Fibroblast of skin of left biceps (primary cell): ENCODE measurements at places on chromosomes 2 and 18.
A peak's percentile ranks its signal among the peaks of the same experiment; 100 is the strongest.

GRCh38 chr2:237798236-237799059 lies at the start of gene RBM44:
Gene RBM44 (plus strand): TSS chr2:237798779. CDS start chr2:237813610, 14,831 bp downstream.
- no peak for DNase-seq

GRCh38 chr18:12996661-12997292 lies 5.6 kb downstream of the CEP192 start:
- DNase-seq = no peak

- DNase-seq = no peak
Measured at GRCh38 chr2:36487947-36488346, 110.0 kb downstream of the FEZ2 start.

DNA sequence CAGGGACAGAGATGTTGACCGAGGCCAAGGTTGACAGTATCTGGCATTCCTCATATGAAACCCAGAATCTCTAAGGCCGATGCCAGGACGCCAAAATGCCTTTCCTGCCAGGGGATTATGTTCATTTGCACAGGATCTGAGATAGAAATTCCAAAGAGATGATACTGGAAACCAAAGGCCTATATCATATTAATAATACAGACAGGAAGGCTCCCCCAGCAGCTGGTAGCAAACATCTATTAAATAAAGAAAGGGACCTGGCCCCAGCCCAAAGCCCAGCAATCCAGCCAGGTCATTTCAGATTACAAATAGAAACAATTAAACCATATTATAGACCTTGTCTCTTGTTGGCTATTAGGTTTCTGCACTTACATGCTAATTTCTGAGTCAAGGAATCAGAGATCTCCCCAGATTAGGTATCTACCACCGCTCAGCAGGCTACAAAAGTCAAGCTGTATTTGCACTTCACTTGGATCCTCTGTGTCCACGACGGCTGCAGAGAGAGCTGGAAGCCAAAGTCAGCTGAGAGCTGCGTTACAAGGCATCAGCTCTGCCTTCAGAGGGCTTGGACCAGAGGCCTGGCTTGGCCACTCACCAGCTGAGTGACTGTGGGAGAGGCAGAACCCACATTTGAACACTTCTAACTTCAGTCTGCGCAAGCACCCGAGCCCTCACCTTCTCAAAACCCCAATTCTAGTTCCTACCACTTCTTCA lies 269.3 kb upstream of the SIX2 start:
- no peak for DNase-seq

DNA sequence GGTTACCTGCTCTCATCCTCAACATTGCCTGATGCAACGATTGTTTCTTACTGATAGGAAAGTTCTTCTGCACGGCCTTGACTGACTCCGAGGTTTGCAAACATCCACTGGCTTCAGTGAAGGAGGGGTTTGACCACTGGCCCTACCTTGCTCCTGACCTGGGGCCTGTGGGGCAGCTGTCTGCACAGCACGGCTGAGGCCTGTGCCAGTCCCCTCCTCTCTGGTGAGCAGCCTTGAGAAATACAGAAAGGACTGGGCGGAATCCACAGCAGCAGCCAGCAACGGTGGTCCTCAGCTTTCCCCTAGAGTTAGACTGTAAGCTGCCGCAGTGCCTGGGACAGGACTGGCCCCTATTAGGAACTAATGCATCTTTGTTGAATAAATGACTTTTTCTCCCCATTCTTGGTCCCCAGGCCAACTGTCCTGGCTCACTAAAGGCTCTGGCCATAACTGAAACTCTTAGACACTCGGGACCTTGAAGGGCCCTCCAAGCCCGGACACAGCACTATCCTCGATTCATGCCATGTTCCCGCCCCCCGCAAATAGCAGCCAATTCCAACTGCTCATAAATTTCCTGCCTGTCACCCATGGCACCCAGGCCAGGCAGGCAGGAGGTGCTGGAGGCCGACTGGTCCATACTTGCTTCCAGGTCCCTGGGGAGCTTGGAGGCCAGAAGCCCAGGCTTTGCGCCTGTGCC lies 26.7 kb downstream of the ATOH8 start:
- no peak for DNase-seq

DNA sequence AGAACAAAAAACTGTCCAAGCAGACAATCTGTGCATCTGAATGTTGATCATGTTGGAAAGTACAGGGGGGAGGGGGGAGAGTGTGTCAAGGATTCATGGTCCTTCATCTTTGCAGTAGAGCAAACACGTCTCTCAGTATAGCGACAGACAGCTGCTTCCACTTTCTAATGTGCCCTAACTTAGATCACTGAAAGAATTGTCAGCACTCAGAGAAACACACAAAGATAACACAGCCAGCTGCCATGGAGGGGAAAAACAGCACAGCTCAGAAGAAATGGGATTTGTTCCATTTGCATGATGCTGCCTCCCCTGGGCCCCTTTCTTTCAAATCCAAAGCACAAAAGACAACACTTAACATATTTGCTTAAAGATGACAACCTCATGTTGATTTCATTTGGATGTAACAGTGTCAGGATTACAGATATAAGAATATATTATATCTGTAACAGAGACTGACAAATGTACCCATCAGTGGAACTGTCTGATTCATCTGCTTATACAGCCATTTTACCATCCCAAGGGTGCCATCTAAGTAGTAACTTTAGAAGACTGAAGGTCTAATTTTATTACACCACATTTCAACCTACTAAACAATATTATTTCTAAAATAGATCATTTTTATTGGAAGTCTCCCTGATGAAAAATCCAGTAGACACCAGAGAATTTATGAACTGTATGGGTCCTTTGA lies 17.7 kb downstream of the FIGN start:
- DNase-seq = no peak

DNA sequence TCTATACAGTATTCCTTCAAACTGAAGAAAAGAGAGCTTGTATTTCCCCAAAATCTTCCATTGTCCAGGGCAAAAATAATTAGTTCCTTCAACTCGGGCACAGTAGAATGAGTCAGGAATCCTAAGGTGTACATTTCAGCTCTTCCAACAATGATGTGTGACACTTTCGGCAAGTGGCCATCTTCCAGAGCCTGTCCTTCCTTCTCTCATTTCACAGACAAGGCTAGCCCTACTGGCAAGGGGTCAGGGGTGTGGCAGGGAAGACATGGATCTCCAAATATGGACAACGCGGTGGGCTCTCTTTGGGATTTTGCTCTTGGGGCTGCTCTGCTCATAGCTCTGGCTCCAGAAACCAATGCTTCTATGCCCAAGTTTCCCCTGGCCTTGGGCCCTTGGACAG lies 6.0 kb downstream of the B4GALT6 start:
- no peak for DNase-seq

- no peak for DNase-seq
Measured at GRCh38 chr18:74869904-74870863, 272.5 kb downstream of the ZNF407 start.

- peak; percentile 0 for DNase-seq
Measured at GRCh38 chr2:80153151-80153550, 151.4 kb downstream of the LRRTM1 start.

GRCh38 chr18:58507880-58508279 lies 121.0 kb downstream of the ALPK2 start:
- no peak for DNase-seq

- no peak for DNase-seq
Measured at GRCh38 chr2:134232868-134233727, 20.8 kb upstream of the MGAT5 start.

- DNase-seq = no peak
Measured at GRCh38 chr2:191543708-191544107, 134.2 kb upstream of the NABP1 start.

- DNase-seq = no peak
Measured at GRCh38 chr2:218009765-218010139, 7.0 kb upstream of the TNS1 start.

DNA sequence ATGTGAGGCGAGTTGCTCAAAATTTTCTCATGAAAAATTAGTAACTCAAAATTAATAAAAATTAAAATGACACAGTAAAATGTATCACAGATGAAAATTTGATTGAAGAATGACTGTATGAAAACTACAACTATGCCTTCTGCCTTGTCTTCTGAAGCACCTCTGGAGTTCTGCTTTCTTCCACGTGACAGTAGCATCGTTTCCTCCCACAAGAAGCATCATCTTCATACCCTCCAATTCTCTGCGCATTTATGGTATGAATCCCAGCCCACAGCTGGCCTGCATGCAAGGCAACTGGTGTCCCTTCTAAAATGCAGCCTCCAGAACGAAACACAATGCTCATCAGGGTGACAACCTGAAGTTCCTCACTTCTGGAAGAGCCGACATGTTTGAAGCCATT lies 189.9 kb downstream of the MYO1B start:
- no peak for DNase-seq

DNA sequence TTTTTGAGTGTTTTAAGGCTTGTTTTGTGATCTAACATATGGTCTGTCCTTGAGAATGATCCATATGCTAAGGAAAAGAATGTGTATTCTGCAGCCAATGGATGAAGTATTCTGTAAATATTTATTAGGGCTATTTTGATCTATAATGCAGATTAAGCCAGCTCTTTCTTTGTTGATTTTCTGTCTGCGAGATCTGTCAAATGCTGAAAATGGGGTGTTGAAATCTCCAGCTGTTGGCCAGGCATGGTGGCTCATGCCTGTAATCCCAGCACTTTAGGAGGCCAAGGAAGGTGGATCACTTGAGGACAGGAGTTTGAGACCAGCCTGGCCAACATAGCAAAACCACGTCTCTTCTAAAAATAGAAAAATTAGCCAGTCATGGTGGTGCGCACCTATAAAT lies 132.7 kb downstream of the DIS3L2 start:
- DNase-seq = no peak

DNA sequence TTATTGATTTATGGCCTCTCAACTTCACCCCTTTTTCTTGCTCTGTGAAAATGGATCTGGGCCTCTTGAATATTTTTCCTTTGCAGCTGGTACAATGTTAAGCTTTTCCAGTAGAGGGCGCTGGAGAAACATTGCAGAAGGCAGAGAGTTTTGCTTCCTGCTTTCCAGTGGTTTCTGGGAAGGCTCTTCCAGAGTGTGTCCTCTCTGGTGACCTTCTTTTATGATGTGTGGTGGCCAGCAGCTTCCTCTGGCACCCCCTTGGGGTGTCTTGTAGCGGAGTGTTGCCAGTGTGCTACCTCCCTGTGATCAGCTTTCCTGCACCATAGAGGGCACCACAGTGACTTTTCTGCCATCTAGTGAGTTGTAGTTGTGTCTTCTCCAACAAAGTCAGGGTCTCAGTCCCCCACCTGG lies 25.4 kb upstream of the MGAT5 start:
- no peak for DNase-seq

DNA sequence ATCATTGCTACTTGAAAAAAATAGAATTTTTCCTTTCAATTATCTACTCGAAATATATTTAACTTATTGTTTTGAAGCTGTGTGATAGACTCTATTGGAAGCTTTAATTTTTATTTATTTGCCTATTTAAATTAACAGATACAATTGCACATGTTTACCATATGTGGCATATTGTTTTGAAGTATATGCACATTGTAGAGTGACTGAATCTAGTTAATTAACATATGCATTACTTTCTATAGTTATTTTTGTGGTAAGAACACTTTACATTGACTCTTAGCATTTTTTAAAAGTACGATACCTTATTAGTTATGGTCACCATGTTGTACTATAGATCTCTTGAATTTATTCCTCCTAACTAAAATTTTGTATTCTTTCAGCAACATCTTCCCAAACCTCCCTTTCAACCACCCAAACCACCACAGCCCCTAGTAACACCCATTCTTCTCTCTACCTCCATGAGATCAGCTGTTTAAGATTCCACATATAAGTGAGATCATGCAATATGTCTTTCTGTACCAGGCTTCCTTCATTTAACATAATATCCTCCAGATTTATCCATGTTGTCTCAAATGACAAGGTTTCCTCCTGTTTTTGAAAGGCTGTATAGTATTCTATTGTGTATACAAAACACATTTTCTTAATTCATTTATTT lies 58.5 kb upstream of the SPHKAP start:
- DNase-seq = no peak

DNA sequence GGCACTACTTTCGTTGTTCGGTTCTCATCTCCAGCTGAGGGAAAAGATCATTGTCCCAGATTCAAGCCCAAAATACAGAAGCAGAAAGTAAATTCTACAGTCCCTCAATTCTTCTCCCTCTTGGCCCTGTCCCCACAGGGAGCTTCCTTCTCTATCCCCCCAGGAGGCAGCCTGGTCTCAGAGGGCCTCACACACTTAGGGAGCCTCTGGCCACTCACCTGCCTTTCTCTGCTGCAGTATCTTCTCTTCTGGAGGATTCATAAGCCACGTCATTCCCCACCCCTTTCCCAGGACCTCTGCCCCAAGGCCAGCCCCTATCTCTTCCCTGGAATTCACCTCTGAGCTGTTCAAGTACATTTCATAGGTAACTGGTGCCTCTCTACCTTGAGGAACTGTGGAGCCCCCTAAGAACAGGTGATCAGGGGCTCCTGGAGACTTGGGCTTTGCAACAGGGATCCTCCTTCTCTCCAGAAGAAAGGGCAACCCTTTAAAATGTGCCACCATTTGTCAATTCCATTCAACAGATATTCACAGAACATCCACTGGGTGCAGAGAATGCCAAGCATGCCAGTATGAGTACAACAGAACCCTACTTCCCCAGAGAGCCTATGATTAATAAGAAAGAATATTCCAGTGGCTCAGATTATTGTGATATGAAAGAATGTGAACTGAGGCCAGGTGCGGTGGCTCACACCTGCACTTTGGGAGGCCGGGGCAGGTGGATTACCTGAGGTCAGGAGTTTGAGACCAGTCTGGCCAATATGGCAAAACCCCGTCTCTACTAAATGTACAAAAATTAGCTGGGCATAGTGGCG lies 72.9 kb downstream of the CIB4 start:
- DNase-seq = no peak

DNA sequence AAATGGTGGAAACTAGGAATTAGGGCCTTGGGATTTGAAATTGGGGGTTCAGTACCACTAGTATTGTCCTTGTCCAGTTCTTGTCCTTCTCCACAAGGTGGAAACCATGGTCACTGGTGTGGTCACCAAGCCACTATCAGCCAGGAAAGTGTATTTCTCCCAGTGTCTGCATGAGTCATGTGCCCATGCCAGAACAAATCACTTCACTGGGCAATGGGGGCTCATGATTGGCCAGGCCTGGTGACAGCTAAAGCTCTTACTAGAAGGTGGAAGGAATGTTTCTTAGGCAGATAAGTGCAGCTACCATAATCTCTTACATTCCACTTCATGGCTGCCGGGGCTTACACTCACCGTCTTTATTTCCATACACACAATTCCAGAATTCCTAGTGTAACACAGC lies 124.8 kb upstream of the TACR1 start:
- DNase-seq = no peak

- DNase-seq = no peak
Measured at GRCh38 chr18:45069546-45069945, 388.9 kb downstream of the SETBP1 start.

DNA sequence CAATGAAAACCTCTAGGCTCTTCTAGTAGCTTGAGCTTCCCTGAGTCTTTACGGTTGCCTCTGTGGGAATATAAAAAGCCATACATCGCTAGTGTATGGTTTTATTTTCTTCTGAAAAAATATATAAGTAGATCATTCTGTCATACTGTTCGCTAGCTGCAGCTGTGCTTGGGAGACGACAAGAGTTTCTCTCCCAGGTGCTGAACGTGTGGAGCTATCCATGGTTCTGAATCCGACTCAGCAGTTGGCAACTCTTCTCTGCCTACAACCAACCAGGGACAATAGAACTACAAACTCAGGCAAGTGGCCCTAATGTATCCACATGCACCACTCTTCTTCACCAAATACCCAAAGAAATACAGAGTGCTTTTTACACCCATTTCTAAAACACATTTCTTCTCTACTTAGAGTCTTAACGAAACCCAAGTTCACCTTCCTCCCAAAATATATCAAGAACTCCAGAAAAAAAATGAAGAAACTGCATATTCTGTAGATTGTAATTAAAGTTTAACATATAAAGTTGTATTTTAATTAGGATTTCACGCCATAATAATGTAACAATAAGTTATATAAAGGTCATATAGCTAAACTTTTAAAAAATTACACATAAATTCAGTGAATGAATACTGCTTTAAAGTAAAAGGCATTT lies 2.2 kb upstream of the KCNH7 start:
- DNase-seq = peak; percentile 13
